ENCODE measurements at places on chromosomes 2 and 18.

DNA sequence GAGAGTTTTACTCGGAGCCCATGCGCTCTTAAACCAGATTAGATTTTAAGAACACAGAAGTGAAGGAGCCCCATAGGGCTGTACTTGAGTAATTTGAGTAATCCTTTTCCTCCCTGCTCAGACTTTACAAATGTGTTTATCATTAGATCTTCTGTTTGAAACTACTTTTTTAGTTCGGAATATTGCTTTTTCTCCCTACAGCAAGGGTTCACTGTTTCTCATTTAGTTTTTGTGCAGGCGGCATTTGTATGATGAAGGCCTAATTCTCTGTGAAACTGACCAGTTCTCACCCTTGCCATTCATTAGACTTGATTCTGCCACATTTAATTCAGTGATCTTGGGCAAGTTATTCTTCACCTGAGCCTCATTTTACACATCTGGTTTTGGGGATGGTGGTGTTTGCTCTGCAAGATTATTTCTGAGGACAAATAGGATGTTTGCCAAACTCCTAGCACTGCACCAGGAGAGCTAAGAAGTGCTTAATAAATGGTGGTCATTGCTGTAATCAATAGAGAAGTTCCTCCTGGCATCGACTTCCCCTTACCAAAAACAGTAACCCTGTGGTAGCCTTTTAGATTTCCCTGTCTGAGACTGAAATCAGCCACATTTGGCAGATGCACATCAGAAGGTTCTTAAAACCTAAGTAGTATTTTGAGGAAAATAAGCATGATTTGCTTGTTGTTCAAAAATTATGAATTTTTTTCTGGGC is 2.2 kb downstream of the B3GNT2 start:
- DNase-seq, result no peak

DNA sequence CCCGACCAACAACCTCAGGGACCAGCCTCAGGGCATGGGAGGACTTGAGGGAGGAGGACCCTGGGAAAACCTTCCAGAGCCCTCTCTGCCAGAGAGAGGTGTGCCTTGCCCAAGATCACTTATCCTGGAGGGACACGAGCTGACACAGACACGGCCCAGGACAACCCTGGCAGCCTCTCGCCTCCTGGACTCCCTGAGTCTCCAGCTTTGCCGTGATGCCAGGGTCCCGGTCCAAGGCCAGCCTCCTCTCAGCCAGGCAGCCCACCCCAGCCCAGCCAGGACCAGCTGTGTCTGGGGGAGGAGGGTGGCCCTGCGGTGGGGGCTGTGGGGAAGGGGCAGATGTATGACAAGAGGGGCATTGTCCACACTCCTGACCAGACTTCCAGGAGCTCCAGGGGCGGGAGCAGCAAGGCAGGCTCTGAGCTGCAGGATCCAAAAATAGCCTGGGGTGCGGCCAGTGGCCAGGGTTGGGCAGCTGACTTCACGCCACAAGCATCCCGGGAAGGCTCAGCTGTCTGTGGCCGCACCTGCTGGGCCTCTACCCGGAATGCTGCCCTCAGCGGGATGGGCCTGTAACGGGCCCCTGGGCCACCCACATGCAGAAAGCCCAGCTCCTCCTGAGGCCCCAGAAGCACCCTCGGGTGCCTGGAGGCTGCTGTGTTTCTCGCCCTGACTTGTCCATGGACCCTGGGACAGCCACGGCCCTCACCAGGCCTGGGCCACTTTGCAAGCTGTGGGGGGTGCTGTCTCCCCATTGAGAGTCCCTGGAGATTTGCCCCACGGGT is 65.5 kb upstream of the GPC1 start:
- no peak for DNase-seq

DNA sequence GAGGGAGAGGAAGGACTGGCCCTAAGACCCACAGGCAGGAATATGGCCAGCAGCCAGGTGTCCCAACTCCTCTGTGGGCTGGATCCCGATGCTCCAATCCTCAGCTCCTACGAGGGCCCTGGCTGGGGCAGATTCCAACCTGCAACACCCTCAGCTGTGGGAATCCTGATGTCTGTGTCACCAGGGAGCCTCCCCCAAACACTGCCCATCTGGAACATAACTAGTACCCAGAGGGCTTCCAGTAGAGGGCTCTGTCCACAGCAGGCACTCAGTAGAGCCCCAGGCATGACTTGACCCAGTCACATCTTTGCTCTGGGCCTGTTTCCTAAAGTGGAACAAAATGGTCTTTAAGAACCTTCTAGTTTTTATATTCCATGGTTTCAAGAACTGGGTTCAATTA is 20.6 kb upstream of the LOXHD1 start:
- no peak for DNase-seq

DNA sequence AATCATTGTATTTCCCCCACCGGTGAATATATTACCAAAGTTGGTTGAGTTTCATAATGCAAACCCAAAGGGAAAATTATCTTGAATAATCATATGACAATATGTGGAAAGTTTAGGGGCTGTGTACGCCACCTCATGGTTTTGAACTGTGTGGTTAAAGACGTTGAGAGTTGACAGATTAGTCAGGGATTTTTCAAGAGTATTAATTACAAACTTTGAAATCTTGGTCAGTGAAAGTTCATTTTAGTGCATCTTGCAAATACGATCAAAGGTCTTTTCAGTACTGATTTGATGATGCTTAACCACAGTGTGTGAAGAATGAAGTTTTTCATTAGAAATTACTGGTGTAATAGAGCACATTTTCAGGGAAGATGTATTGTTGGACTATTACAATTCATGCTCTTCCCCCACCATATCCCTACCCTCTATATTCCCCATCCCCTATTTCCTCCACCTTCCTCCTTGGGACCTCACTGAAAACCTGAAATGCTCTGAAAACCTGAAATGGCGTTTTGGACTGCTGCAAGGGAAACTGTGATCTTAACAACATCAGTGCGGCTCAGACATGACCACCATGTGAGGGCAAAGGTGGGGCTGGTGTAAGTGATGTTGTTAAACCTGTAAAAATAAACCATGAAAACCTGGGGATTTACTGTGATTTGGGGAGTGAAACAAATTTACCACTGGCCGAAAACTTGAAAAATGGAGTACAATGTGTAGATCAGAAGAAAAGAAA is 4.5 kb upstream of the BCL2L11 start:
- no peak for DNase-seq

DNA sequence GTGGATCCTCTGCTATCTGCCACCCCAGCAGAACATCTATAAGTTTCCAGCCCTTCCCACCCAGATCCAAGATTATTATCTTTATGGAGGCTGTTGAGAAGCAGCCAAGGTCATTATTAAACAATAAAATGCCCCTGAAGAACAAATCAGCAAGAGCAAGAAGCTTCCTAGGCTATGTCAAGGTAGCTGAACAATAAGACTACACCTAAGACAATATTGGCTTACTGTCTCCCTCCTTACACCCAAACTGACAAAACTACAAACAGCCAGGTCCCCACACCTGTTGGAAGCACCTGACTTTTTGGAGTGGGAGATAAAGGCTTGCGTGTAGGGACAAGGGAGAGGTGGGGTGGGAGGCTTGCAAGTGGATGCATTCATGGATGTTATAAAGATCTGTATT is 128.5 kb downstream of the SPTBN1 start:
- DNase-seq, result no peak

GRCh38 chr2:128623776-128624761 is 305.4 kb upstream of the HS6ST1 start:
- no peak for DNase-seq

- DNase-seq, result no peak
Measured at GRCh38 chr2:99377879-99378278, 40.7 kb downstream of the EIF5B start.

DNA sequence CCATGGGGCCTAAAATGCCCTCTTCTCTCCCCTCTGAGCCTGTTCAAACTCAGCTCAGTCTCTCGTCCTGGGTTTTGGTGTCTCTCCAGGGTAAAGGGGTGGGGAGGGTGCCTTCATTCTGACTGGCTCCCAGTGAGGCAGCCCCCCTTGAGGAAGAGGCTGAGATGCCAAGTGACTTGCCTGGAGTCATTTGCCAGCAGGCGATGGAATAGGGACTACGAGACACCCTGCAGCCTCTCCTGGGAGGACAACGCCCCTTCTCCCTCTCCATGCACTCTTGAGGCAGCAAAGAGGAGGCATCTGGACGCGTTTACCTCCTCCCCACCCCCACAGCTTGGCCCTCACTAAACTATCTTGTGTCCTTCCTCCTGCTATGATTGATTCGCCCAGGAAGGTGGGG is 760 bp upstream of the STON1 start:
- no peak for DNase-seq

- no peak for DNase-seq
Measured at GRCh38 chr2:201786471-201786870, 5.7 kb upstream of the ALS2 start.

- DNase-seq, result no peak
Measured at GRCh38 chr2:207734264-207734635, 22.8 kb downstream of the CCNYL1 start.

- no peak for DNase-seq
Measured at GRCh38 chr2:29113027-29113686, 2.1 kb upstream of the CLIP4 start.

DNA sequence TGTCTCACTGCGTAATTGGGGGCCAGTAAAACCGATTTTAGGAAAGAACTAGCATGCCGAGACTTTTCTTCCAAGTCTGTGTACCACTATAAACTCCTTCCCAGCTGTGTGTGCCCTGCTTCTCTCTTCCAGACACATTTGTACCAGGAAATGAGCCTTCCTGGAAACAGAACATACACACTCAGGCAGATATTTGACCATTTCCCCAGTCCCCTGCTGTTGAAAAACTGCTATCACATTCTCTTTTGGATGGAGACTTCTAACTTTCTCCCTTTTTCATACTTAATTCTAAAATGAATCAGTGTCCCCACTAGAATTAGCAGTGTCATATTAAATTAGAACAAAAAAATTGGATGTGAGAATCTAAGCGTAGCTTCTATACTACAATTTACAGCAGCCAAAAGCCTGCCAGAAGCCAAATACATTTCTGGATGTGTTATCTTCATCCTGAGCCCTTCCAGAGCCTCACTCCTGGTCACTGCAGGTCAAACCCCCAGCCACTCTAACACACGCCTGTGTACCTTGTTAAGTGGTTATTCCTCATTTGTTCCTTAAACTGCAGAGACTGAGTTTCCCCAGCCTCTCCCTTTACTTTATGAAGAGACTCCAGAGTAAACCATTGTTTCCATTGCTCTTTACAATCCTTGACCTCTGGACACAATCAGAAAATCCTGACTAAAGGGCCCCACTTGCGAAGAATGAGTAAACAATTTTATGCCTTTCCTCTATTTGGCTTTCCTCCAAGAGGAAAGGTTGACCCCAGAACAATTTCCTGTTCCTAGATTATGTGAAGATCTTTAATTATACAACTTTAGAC is 20.4 kb downstream of the DSG4 start:
- no peak for DNase-seq

- no peak for DNase-seq
Measured at GRCh38 chr18:27948986-27949385, 227.9 kb downstream of the CDH2 start.

GRCh38 chr18:7066965-7067555 is 50.5 kb downstream of the LAMA1 start:
- DNase-seq, result no peak

- DNase-seq, result no peak
Measured at GRCh38 chr2:20365249-20365817, 14.7 kb upstream of the PUM2 start.

- no peak for DNase-seq
Measured at GRCh38 chr2:46718784-46719183, 196.8 kb downstream of the MCFD2 start.

DNA sequence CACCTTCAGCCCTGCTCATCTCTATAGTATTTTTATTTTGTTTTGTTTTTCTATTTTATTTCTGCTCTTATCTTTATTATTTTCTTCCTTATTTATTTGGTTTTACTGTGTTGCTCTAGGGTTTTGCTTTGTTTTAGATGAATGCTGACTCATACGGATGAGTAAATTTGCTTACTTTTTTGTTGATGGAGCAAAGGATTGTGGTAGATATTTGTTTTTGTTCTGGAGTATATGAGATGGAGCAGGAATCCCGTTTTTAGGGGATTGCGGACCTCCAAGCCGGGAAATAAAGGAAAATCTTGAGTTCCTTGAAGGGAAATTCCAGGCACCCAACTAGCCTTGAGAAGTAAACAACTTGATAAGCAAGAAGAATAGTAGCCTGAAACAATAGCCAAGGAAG is 15.3 kb upstream of the COLEC12 start:
- DNase-seq, result no peak

- DNase-seq, result no peak
Measured at GRCh38 chr2:100071335-100072043, 70.9 kb downstream of the AFF3 start.

DNA sequence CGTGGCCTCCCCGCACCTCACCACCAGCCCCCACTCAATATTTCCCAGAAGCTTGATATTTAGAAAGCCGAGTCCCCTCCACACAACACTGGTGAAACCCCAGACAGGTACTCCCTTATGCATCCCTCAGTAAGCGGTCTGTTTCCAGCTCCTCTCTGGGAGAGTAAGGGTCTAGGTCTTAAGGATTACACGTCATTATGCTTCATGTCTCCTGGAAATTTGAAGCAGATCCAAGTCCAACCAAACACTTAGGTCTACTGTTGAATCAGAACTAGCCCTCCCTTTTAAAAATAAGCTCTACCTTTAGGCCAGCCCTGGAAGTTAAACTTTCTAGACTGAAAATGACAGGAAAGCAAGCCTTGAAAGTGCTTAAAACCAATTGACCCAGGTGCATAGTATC is 1.5 kb upstream of the OST4 start:
- DNase-seq, result no peak

DNA sequence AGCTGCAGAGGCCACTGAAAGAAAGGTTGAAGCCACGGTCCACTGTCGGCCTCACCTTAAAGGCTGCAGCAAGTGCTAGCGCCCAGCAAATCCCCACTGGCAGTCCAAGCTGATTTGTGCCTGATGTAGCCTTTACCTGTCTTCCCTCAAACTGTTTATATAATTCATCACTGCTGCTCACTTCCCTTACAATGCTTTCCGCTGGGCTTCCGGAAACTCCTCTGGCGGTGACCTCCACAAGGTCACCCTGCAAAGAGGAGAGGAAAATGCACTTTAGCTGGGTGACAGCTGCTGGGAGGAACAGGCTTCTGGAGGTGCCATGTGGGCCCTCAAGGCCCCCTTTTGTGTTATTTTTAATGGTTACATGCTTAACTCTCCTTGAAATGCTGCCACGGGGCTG is 126.2 kb downstream of the CMPK2 start:
- DNase-seq, result no peak
